Stimulated activated CD8-positive, alpha-beta memory T cell treated with anti-CD3 and anti-CD28 coated beads, Interleukin-2, amount 100 ng/mL, for 48 hours (primary cell): ENCODE measurements at places on chromosomes 2 and 18.

GRCh38 chr2:236394571-236394970 lies 130.4 kb upstream of the ASB18 start:
- DNase-seq = no peak

GRCh38 chr2:46669996-46670793 lies 190.8 kb downstream of the TMEM247 start:
- no peak for DNase-seq

DNA sequence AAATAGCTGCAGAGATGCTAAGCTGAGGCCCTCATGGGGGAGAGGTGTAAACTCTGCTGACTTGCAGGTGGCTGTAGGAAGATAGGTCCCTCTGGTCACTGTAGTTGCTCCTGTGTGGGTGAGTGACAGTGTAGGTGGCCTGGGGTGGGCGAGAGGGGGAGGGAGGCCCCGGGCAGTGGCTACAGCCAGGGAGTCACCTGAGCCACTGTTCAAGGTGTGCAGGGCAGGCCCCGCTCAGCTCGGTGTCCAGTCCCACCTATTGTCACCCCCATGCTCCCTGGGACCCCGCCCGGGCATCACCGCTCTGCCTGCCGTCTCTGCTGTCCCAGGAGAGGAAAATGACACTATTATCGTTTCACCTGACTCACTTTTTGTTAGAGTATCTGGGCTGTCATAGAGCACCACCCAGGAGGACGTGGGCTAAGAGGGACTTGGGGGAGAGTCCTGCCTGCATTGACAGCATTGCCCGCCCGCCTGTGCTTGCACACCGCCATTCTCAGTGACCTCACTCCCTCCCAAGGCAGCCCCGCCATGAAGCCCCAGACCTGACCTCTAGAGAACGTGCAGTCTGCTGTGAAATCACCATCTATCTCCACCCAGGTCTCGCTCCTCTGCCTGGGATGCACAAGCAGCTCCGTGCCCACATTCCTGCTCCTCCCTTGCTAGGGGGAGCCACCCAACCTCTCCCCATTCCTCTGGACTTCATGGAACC lies 29.2 kb downstream of the COPS9 start:
- DNase-seq = no peak

- DNase-seq = no peak
Observed at GRCh38 chr2:152071092-152071491, 27.8 kb downstream of the CACNB4 start.

DNA sequence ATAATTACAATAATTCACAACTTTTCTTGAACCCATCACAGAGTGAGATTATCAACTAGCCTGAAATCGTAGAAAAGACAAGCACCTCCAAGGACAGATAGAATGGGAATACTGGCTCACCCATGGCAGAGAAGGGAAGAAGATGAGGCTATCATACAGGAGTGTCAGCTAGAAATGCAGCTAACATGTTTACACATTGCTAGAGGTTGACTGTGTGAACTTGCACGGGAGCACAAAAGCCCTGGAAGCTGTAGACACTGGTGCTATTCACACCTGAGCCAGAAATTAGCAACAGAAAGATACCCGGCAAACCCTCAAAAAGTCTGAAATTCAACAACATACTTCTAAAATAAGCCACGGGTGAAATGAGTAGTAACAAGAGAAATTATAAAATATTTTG lies 131.8 kb downstream of the ZAP70 start:
- no peak for DNase-seq

DNA sequence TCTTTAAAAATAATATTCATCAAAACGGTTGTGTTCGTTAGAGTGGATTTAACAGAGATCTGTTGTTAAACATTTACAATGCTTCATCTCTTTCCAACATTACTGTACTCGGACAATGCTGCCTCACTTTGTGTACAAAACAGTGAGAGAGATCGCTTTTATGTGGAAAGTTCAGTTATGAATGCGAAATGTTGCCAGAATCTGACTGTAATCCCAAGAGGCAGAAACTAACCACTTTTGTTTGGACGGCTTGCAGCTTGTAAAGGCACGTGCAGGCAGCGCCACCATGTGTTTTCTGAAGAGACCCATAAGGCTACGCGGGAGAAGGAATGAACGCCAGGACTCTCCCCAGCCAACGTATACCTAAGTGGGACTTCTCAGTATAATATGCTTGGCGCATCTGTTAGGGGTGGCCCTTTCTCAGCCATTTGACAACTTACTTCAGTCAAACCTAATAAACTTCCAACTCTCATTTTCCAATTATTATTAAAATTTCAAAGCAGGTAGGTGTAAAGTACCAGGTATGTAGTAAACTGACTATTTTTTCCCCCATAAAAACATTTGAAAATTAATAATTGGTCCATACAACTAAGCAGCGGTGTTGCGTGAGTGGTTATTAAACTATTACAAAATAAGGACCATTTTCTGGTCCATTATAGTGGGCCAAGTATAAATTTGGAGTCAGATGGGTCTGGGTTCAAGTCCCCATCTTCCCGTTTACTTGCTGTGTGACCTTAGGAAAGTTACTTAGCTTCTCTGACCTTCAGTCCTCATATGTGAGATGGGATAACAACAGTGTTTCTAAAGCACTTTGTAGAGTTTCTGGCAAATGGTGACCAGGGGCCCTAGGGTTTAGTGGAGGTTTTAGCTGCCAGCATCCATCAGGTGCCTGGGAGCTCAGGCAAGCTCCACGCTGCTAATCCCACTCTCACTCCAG lies 5.6 kb upstream of the NAPG start:
- peak; percentile 48 for DNase-seq

DNA sequence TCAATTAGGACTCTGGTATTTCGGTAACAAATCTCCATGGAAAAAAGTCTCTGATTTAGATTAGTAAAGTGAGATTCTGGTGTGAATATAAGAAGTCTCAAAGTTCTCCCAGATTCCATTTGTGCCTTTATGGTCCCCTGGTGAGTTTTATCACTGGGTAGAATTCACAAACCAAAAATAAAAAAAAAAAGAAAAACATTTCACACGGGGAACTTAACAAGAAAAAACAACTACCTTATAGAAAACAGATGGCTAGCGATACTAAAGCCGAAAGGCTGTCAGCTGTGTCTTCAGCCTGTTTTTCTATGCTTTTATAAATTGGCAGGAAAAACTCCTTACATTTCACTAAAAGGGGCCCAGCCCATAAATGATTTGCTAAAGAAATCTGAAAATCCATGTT lies 50.6 kb downstream of the COL5A2 start:
- DNase-seq = no peak

DNA sequence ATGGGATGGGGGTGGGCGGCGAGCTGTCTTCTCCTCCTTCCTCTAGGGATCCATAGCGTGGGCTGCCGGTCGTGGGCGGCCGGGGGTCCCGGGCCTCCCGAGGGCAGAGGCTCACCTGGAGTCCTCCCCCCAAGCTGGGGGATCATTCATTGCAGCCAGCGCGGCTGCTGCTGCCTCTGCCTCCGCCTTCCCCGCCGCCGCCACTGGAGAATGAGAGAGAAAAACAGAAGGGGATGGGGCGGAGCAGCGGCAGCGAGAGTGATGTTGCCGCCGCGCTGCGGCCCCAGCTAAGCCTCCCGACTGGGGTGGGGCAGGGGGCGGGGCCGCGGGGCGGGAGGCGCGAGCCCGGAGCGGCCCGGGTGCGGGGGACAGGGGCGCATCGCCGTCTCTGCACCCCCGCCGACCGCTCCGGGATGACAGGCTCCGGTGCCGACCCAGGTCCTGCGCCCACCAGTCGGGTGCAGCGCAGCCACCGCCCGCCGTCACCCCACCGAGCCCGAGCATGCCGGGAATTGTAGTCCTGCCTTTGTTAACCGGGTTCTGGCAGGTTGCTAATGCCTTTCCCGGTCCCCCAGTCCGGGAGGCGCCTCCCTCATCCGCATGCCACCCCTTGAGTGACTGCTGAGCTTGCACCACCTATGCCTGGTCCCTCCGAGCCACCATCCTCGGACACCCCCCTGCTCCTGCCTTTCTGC lies at the start of gene KIF3C:
TSS of gene KIF3C (minus strand) at position 225 of the 695 bp plus-strand sequence. CDS start 580 bp downstream, outside the sequence.
- DNase-seq = peak; percentile 62

- no peak for DNase-seq
Observed at GRCh38 chr2:187349326-187349944, 98.6 kb downstream of the CALCRL start.

DNA sequence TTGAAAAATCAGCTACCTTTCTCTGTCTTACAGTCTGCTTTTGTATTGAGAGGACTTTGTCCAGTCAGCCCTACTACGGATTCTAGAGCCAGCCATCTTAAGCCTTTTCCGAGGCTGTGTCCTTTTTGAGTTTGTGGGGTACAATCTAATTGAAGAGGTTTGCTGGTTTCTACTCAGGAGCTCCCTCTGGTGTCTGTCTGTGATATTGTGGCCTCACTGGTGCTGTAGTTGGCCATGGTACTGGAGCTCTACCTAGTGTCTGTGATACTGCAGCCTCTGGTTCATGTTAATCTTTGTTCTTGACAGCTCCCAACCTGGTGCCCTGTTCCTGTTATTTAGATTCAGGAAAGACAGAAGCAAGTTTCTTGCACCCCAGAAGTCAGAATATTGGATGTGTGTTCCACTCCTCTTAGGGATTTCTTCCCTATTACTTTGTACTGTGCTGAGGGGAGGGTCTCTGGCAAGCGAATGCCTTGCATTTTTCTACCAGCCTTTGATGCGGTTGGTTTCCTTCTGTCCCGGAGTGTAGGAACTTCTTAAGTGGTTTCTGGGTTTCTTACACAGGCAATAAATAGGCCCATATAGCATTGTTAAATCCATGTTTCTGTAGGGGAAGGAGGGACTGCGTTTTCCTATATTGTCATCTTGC lies 78.5 kb downstream of the ACSL3 start:
- peak; percentile 47 for DNase-seq

DNA sequence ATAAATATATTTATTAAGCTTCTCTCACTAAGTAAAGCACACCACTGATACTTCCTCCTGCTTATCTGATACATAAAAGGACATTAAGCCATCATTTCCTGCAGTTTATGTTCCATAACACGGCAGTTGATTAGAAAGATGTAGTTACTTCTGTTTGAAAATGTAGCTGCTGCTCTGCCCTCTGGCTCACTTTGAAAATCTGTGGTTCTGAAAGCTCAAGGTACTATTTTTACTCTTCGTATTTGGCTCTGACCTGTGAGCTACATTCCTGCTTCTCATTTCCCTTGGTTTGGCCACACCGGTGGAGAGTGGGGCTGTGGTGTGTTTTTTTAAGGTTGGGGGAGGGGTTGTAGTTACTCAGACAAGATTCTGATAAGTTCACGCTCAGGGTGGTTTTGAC lies 12.8 kb upstream of the TTN start:
- DNase-seq = no peak

- no peak for DNase-seq
Observed at GRCh38 chr2:120314690-120315366, 31.1 kb upstream of the INHBB start.

DNA sequence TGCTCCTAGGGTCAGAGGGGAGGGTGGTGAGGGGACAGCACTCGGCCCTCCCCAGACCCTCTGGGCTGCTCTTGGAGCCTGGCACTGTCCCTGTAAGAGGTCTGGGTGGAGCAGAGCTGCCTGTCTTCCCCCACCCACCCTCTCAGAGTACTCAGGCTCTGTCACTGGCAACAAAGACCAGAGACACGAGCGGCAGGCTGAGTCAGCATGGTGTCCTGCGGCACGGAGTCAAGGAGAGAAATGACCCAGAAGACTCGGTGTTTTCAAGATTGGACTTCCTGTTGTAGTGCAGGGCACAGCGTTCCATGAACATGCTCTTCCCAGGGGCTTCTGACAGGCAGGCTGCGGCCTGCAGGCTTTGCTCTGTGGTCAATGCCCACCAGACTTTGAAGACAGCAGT lies 19.9 kb downstream of the SIGLEC15 start:
- DNase-seq = no peak

GRCh38 chr2:38416296-38417036 lies 39.4 kb upstream of the ATL2 start:
- no peak for DNase-seq

DNA sequence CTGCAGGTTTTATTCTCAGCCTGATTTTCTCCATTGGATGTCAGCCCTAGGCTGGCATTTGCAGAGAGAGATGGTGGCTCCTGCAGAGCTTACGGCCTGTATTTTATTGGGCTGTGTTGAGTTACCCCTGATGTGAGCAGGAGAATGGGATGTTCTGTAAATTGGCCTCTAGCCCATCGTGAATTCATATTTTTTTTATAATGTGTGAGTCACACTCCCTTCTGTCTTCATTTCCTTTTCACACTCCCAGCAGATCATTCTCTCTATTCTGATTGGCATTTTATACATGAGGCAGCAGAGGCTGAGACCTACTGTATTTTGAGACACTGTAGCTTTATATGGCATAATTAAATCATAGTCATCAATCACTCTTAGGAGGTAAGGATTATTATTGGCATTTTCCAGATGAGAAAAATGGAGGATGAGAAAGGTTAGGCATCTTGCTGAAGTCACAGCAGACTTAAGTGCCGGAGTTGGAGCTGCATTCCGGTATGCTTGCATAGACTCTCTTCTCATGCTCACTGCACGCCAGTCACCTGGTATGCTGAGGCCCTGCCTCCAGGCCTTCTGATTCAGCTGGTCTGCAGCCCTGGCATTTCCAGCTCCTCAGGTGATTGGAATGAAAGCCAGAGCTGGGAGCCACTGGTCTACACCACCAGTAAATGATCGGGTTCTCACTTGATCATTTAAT lies 142.4 kb downstream of the NEDD4L start:
- no peak for DNase-seq

DNA sequence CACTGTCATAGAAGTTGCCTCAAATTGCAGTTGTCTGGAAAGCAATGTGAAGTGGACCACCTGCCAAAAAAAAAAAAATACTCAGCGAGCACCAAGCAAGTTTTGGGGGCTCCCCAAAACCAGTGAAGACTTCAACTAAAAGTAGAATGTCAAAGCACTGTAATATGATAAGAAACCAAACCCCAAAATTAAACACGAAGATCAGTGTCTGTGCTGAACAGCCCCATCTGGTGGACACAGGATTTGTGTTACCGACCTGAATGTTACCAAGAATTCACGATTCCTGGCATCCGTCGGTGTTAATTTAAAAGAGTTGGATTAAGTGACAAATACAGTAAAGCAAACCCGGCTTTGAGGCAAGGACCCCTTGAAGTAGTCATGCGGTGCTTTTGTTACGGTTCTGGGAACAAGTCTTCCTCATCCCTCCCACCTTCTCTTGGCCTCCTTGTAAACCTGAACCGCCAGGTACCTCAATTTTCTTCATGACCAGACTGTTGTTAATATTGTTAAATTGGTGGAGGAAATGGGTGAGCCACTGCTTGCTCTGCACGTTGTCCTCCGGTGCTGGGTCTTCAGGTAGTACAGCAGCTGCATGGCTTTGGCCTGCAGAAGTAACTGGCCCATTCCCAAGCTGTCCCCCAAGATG lies 31.3 kb upstream of the SSB start:
- peak; percentile 11 for DNase-seq

DNA sequence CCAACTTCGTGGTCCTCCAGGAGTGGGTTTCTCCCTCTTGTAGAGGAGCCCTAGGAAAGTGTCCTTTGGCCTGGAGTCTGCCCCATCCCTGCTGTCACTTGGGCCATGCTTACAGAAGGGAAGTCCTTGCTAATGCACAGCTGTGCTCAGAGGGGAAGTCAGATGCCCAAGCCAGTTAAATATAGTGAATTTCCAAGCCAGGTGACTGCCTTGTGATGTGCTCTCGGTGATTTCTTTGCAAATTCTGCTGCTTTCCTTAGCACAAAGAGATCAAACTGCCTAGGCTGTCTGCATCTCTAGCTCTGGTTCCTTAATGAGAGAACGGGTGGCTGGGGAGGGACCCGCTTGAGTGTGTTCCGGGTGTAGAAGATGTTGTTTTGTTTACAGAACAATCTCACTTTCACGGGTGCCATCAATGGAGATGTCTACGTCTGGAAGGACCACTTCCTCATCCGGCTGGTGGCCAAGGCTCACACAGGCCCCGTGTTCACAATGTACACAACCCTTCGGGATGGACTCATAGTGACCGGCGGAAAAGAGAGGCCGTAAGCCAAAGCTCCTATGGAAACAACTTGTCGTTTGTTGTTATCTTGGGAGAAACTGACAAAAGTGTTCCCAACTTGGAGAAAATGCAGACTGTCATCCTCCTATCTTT lies 91.4 kb downstream of the RTN4 start:
- DNase-seq = no peak
